ENCODE measurements at places on chromosomes 16 and 17.

DNA sequence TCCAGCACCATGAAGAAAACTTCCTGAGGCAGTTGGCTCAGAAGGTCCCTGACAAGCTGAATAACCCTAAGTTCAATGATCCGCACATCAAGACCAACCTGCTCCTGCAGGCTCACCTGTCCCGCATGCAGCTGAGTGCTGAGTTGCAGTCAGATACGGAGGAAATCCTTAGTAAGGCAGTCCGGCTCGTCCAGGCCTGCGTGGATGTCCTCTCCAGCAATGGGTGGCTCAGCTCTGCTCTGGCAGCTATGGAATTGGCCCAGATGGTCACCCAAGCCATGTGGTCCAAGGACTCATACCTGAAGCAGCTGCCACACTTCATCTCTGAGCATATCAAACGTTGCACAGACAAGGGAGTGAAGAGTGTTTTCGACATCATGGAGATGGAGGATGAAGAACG lies 88.4 kb upstream of the SMURF2 start:
- no peak for DNase-seq

DNA sequence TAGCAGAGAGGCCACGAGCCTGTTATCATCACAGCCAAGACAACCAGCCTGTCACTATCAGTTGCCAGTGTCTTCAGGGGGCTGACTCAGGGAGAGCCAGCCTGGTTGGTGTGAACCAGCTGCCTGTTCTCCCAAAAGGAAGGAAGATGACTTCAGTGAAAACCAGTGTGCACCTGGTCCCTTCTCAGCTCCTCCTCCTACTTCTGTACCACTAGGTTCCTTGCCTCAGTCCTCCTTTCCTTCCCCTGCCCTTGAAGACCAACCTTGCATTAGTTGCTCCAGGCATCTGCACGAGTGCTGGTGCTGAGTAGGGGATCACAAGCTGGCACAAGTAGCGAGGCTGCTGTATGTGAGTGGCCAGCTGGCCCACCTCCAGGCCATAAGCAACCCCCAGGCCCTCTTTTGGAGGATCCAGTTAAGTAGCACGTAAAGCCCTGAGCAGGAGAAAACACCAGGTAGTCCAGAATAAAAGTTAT lies 8.5 kb downstream of the TUBG1 start:
- peak; percentile 95 for DNase-seq

DNA sequence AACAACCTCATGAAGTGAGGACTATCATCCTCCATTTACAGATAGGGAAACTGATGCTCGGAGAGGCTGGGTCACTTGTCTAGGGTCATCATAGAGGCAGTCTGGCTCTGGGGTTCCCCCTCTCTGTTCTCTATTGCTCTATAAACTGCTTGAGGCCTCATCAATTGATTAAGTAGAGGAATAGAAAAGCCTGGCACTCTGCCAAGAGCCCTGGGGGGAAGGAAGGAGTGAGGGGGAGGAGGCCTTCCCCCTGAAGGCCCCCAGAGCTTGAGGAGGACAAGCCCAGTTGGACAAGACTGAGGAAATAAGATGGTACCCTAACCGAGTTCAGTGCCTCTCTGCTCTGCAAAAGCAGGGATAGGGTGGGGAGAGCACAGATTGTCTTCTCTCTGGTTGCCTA lies 21.0 kb downstream of the SDK2 start:
- no peak for DNase-seq

DNA sequence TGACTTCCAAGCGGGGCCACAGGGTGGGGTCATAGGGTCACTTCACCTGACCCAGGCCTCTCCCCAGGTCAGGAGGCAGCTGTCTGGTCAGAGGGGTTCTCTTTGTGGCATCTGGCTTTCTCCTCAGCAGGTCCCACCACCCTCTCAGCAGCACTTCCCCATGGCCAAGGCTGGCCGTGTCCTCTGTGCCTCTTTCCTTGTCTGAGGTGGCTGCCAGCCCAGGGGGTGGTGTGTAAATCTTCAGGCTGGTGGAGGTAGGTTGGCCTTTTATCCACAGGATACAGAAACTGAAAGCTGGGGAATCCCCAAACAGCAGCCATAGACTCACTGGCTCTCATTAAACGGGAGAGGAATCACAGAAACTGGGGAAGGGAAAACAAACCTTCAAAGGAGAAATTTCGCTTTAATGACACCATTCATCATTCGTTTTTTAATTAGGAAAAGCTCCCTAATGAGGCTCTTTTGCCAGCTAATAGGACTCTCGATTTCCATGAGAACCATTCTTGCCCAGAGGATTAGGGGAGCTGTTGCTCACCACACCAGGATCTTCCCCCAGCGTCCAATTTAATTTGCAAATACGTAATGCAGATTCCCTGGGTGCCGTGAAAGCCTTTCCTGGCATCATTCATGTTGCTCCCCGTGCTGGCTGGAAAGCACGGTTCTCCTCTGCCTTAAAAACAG lies 18.0 kb downstream of the C17orf75 start:
- no peak for DNase-seq

DNA sequence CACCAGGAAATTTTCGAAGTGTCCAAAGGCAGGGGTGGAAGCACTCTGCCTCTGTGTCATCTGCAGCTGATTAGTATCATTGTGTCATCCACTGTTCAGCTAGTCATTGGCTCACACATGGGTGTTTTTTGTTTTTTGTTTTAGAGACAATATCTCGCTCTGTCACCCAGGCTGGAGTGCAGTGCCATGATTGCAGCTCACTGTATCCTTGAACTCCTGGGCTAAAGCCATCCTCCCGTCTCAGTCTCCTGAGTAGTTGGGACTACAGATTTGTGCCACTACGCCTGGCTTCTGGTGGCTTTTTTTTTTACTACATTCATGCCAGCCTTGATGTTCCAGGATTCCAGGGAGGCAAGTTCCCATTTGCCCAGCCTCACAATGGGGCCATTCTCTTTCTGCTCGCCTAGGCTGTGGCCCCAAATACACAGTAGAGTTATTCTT lies 32.5 kb upstream of the MYO18A start:
- DNase-seq: no peak

GRCh38 chr16:51698647-51699046 lies 547.6 kb upstream of the SALL1 start:
- DNase-seq: no peak

GRCh38 chr16:77784441-77785372 lies 3.7 kb upstream of the VAT1L start:
- DNase-seq: no peak

- no peak for DNase-seq
Measured at GRCh38 chr16:73546341-73546845, 498.5 kb upstream of the ZFHX3 start.

DNA sequence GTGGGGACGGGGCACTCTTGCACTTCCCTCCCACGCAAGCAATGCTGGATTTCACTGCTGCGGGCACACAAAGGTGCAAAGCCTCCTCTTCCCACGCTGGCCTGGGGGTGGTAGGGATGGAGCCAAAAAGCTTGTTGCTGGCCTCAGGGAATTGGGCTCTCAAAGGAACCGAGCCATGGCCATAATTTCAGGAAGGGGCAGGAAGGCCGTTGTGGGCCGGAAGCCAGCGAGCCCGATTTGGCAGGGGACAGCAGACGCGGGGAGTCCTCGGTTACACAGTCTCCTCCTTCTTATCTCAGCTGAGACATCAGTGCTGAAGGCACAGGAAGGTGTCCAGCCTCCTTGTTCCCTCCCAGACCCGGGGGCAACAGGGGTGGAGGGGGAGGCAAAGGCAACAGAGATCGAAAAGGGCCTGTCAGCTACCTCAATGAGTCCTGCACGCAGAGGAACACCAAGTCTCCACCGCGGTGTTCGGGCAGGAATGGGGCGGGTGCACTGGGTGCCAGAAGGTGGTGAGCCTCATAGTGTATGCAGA lies 59.5 kb downstream of the SLFN11 start:
- DNase-seq: peak; percentile 8

DNA sequence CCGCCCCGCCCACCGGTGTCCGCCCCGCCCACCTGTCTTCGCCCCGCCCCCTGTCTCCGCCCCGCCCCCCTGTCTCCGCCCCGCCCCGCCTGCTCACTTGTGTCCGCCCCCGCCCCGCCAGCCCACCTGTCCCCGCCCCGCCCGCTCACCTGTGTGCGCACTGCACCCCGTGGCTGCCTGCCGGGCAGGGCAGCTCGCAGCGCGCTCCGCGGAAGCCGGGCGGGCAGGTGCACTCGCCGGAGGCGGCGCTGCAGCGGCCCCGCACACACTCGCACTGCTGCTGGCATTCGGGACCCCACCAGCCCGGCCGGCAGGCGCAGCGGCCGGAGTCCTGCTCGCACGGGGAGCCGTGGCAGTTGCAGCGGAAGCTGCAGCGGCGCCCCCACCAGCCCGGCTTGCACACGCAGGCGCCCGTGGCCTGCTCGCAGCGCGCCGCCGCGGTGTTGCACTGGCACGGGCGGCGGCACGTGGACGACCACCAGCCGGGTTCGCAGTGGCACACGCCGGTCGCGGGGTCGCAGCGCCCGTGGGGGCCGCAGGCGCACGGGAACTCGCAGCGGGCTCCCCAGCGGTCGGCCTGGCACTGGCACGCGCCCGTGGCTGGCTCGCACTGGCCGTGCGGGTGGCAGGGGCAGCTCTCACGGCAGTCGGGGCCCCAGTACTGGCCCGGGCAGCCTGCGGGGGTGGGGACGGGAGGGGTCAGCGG lies 2.1 kb downstream of the SCARF1 start:
- peak; percentile 40 for DNase-seq

- no peak for DNase-seq
Measured at GRCh38 chr17:1234455-1234854, 35.8 kb upstream of the BHLHA9 start.

GRCh38 chr16:52932321-52932720 lies 120.4 kb downstream of the CHD9NB start:
- no peak for DNase-seq

- DNase-seq: no peak
Measured at GRCh38 chr17:77354670-77355455, 214.1 kb downstream of the SEC14L1 start.

- DNase-seq: no peak
Measured at GRCh38 chr17:21010705-21011596, 31.9 kb downstream of the USP22 start.

- no peak for DNase-seq
Measured at GRCh38 chr16:82452004-82452756, 174.6 kb upstream of the CDH13 start.
